ENCODE measurements at places on chromosomes 16 and 17.

DNA sequence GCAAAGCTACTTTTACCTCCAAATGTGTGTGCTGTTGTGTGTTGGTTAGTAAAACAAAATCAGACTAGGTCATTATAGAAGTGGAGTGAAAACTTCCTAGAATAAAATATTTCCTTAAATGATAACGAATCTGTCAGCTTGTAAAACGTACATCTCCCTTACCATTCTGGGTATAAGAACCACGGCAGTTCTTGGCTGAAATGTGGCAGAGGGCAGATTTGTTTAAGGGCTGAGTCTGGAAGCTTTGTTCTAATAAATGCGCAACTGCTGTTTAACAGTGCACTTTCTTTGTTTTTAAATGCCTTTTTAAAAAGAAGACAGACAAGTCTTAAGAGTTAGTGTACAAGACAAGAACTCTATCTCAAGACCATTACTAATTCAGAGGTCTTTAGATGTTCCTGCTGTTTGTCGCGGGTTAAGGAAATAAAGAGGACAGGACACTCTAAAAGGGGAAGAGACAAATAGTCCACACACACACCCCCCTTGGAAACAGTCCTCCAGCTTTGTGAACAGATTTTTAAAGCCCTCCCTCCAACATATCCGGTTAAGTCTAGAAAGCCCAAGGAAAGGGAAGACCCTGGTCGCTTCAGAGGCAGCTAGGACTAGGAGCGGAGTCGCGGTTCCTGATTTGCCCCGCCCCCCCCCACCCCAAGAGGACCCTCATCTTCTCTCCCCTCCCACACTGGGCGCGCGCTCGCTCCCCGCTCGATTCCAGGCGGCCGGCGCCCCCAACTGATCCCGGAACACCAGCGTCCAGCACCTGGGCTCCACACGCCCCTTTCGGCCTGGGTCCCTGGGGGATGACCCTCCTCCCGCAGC, 658 bp downstream of the SYNRG start:
- no peak for DNase-seq

- DNase-seq = no peak
Observed at GRCh38 chr16:1021553-1022160, 40.1 kb downstream of the SOX8 start.

DNA sequence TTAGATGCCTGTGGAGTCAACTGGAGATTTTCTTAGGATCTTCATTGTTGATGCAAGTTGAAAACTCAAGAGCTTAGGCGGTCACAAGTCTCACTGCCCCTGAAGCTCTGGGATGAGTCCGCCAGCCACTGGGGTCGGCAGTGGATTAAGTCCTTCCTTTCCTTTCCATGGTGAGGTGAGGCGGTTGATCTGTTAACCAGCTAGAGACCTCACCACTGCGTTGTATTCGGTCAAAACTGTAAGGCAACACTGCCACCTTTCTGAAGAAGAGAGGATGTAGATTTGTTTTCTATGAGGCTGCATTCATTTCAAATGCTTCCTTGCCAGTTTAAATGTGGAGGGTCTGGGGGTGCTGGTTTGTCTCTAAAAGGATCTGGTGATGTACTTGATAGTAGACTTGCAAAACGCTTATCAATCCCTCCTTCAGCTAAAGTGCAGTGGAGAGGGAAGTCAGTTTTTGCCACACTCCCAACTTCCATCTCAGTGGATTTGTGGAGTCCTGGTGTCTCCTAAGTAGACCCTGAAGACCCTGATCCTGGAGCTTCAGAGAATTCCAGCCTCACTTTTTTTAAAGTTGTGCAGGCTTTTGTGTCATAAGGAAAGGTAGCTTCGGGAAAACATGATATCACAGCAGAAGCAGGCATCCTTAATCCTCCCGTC, 1.7 kb downstream of the MYOCD start:
- DNase-seq = no peak

DNA sequence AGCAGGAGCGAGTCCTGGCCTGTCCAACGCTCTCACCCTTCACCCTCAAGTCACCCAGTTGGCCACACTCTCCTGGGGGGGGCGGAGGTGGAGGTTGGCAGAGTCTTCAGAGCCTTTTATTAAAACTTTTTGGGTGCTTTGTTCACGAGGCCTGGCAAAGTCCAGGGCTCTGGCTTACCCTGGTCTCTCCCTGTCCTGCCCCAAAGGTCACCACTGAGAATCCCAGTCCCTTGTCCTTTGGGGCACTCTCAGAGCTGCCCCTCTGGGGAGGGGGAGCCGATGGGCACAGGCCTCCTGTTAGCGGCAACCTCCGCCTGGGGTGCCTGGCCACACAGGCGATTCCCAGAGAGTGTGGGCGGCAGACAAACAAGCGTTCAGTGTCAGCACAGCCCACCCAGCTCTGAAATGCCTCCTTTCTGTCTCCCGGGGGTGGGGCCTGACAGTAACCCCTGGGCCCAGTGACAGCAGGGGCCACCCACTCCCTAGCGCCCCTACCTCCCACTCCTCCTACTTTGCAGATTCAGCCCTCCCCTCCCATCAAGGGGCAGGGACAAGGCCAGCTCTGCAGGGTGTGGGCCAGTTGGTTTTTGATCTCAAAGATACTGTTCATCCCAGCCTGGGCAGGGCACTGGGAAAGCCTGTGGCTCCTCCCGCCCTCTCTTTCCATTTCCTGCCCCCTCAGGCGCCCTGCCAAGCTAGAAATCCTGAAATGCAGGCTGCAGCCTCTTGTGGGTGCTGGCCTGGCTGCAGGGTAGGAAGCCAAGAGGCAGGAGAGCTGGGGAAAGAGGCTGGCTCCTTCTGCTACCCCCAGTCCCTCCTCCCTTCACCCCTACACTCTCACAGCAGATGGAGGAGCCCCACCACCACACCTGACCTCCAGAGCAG, 36.6 kb upstream of the EMP2 start:
- peak; percentile 11 for DNase-seq

DNA sequence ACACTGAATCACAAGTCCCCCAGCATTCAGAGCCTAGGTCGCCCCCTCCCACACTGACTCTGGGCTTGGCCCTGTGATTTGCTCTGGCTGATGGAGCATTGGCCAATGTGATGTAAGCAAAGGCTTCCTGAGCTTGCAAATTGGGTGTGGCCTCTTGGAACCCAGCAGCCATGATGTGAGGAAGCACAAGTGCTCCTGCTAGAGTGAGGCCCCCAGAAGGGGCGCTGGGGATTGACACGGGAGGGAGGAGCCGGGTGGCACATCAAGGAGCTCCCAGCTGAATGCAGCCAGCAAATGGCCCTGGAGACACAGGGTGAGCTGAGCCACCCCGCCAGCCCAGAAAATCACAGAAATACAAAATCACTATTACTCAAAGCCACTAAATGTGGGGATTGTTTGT, 308.5 kb downstream of the C16orf95 start:
- DNase-seq = no peak

DNA sequence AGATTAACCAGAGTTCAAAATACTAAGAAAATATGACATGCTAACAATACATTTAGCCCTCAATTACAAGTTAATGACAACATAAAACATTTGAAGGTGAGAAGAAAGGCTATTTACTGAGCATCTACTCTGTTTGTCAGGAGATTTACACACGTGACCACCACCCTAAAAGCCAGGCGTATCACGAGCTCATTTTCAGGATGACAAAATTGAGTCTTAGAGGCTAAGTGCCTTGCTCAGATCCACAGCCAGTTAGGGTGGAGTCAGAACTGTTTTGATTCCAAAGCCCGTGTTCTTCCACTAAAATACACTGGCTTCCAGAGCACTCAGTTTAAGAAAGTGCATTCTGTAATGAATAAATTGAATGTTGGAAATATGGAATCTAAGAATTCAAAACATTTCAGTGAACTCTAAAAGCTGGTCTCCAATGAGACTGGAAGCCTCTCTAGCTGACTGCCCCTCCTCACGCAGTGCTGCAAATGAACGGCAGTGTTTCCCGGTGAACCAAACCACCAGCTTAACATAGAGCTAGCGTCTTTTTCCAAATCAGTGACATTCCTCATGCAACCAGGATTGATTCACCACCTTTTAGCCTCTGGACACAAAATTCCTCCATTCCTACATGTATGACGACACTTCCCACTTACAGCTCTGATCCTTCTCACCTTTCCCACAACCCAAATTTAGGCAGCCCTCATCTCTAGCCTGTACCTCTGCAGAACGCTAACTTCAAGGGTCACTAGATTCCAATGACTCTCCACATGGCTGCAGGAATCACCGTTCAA, 5.9 kb downstream of the ZDHHC7 start:
- no peak for DNase-seq

DNA sequence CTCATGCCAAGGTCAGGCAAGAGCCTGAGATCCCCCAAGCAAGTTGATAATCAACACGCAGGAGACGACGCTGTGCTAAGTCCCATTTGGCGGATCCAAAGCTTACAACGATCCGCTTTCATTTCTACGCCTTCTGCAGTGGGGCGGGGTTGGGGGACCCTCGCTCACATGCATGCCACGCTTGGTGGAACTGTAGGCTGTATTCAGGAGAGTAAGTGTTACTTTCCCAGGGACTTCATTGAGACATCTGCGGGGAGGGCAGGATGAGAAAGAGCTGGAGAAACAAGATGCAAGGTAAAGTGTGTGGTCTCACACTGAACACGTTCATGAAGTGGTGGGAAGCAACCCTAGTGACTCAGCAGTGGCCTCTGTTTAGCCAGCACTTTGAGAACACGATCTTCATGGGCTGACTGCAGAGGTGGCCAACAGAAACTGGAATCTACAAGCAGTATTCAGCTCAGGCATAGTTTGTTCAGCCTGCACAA, 100.5 kb downstream of the XYLT1 start:
- DNase-seq = no peak

DNA sequence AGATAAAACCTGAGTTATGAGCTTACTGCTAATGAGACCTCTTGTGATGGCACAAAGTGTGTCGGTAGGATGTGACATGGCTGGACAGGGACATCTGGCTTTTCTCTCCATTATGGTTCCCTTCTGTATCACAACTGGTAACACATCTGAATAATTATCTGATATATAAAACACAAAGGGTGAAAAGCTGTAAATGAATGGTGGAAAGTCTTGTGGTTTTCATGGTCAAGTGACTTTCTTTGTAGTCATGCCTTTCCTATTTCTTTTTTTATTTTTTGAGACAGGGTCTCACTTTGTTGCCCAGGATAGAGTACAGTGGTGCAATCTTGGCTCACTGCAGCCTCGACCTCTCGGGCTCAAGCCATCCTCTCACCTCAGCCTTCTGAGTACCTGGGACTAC, 35.3 kb upstream of the ZFHX3 start:
- no peak for DNase-seq

DNA sequence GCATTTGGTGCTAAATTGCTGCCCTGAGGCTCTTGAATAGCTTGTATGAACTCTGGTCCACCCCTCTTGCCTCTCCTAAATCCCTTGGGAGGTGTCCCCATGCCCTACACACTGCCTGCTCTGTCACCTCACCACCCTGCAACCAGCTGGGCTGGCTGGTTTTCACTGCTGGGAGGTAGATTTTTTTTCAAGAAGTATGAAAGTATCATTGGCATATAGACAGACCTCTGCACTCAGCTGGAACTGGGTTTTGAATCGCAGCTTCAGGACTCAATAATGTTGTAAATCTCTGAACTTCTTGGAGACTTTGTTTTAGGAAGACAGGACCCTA, 184.9 kb downstream of the MSI2 start:
- DNase-seq = no peak

DNA sequence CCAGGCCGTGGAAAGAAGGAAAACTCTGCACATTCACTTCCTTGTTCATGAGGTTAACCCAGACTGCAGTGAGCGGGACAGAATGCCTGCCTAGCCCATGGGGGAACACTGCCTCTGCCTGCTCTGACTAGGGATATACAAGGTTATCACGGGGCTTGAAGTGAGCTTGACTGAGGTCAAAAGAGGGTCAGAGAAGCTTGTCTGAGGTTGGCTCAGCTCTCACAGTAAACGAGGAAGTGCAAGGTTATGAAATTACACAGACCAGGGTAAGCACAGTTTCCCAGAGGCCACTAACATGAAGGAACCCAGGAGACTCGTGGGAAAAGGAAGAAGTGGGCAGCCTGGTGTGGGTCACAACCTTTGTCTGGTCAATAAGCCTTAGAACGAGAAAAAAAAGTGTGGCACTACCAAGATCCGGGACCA, 28.7 kb downstream of the HIC1 start:
- DNase-seq = no peak

DNA sequence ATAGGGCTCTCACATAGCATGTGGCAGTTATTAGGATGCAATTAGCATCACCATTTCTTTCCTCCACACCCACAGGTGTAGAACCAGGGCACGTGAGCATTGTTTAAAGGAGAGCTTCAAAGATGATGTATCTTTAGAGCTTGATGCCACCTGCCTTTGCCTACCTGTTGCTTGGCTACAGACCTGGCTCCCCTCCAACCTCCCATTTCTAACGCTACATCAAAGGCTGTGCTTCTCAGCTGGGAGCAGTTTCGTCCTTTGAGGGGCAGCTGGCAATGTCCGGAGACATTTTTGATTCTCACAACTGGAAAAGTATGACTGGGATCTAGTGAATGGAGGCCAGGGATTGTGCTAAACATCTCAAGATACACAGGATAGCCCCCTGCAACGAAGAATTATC, 78.5 kb upstream of the CLEC3A start:
- peak; percentile 81 for DNase-seq

DNA sequence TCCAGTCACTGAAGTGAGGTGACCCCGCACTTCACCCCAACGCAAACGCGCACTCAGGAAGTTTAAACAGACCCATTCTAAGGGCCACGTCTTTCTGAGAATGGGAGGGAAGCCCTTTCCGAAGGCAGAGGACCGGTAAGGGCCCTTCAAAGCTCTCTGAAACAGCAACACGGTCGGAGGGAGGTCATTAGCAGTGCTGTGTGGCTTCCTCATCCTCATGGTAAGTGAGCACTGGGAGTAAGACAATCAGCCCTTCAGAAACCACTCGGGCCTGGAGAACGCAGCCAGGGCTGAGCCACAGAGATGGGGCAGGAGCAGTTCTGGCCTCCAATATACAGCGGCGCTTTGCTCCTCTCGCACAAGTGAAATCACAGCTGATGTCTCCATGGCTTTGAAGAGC, 23.7 kb downstream of the SRL start:
- no peak for DNase-seq

- no peak for DNase-seq
Observed at GRCh38 chr16:70428178-70428998, 10.5 kb downstream of the ST3GAL2 start.

GRCh38 chr17:43598357-43599045, 52.4 kb upstream of the ETV4 start:
- no peak for DNase-seq

DNA sequence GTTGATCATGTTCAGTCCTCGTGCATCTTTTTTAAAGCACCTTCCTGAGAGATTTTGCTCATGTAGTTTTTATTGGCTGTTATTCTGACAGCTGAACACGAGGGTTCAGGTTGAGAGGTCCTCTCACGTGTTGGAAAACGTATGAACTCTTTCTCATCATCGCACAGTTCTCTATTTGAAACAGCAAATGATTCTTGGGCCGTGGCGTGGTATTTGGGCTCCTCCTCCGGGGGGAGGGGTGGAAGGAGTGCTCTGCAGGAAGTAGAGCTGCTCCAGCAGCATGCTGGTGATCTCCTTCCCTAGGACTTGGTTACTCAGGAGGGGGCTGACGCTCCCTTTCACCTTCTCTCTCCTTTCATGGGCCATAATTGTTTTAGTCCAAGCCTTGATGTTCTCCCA, 70.4 kb downstream of the KSR1 start:
- DNase-seq = no peak

All from NCI-H774 (cell line).